ENCODE measurements at places on chromosomes 2 and 18.

DNA sequence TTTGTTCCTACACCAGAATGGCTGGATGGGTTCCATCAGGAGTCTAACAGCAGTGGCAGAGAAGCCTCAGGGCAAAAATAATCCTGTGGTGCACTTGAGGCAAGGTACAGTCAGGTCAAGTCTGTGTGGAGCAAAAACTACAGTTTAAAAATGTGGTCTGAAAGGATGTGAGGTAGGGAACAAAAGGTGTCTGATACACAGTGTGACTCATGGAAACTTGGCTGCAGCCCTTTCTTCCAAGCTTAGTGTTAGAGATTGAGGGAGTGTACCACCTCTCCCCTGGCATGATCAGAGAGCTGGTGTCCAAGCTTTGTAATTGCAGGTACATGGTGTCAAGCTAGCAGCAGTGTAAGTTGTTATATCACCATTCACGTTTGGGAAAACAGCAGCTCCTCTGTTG lies 8.9 kb downstream of the ANKAR start:
- no peak for DNase-seq

- no peak for DNase-seq
Observed at GRCh38 chr2:240182001-240182400, 41.5 kb upstream of the OTOS start.

DNA sequence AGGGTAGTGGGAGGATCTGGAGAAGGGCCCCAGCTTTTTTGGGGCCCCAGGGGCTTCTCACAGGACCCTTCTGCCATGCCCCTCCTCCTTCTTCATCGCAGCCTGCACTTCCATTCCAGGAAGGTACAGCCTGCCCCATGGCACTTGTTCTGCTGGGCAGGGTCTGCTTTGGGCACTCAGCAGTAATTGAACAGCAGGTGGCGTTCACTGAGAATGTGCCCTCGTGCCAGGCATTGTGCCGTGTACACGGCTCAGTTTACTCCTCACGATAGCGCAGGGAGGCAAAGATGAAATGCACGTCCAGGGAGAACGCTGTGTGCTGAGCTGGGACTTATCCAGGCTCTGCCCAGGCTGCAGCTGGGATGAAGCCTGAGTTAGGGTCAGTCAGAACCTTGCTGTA lies 54.8 kb upstream of the ASB18 start:
- no peak for DNase-seq

- no peak for DNase-seq
Observed at GRCh38 chr2:199922856-199923255, 11.8 kb downstream of the C2orf69 start.

DNA sequence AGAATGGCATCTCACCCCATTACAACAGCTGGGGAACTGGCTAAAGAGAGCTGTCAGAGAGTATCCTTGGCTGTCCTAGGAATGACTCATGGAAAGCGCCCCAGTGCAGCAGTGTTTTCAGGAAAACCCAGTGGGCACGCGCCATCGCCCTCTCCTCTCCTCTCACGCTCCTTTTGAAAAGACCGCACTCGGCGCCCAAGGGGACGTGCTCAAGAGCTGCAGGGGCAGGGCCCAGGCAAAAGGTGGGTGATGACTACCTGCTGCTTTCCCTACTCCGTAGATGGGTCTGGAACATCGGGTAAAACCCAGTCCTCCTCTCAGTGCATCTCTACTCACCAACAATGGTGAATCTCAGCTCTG lies 68.1 kb downstream of the EMILIN2 start:
- no peak for DNase-seq

DNA sequence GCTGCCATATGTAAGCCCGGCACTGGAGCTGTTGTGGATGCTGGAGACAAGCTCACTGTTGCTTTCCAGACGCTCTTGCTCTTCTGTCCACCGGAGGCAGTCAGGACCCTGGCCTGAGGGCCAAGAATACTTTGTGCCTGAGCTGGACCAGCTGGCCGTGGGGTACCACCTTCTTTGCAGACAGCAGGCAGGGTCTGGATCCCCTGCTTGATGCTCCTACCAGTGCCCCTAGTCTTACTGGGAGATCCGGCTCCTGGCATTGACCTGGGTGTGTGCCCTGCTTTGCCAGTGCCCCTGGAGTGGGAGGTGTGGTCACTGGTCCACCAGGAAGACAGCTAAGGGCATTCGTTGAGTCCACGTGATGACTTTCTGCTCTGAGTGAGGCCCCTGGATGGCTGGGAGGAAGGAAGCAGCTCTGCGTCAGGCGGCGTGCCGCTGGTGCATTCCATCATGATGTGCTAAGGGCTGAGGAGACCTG lies 59.3 kb downstream of the LRRFIP1 start:
- no peak for DNase-seq

DNA sequence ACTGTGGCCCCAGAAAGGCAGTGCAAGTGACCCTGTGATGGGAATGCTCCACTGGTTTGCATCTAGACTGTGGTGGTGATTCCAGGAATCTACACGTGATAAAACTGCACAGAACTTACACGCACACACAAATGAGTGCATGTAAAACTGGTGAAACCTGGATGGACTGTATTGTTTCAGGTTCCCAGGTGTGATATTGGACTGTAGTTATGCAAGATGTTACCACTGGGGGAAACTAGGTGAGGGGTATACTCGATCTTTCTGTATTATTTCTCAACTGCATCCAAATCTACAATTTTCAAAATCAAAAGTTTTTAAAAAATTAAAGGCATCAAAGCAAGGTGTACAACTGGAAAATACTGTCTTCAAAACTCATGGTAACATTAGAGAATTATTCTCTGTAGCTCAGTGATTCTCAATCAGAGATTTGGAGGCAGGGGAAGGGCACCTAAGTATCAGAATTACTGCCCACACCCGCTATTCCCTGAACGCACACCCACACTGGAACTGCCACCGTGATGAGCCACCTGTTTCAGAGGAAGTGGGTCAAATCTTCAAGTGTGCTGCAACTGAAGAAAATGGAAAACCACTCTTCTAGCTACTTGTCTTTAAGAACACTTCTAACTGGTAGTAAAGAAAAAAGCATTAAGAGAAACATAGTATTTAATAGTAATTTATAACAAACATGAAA lies 26.7 kb downstream of the PTPN2 start:
- no peak for DNase-seq

DNA sequence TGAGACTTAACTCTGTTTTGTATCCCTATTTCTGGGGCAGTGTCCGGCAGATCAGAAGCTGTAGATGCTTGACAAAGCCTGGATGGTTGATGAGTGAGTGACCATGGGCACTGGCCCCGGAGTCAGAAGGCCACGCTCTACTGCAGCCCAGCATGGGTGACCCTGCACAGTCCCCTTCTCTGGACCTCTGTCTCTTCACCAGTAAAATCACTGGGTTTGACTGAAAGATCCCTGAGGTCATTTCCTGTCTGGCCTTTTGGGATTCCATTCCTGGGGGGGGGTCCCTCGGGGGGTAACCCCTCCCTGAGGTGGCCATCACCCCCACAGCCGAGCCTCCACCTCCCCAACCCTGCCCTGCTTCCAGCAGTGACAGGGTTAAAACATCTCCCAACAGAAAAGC lies 31.7 kb downstream of the MRPL35 start:
- DNase-seq: no peak

DNA sequence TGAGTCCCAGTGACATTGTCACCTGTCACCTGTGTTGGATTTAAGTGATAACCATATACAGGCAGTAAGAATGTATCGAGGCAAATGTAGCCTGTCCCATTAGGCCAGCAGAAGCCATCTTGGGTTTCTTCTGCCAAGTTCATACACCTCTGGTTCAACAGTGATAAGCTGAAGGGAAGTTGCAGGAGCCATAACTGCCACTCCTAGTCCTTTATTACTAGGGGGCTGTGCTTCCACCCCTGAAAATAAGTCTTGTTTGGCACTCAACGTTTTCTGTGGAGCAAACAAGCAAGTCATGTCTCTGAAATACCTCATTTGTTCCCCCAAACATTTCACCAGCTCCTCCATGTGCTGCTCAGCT lies 58.1 kb upstream of the ALPP start:
- DNase-seq: no peak

- DNase-seq: no peak
Observed at GRCh38 chr18:6414723-6415417, at the start of gene L3MBTL4. Gene L3MBTL4, minus strand, starts transcription at chr18:6414911. Its CDS starts 103,286 bp downstream, at chr18:6311625.

- DNase-seq: no peak
Observed at GRCh38 chr2:22450831-22451230, 934.1 kb upstream of the KLHL29 start.

GRCh38 chr2:69975853-69976462 lies 14.5 kb upstream of the ASPRV1 start:
- no peak for DNase-seq

GRCh38 chr2:172976116-172976515 lies 99.5 kb upstream of the MAP3K20 start:
- no peak for DNase-seq

DNA sequence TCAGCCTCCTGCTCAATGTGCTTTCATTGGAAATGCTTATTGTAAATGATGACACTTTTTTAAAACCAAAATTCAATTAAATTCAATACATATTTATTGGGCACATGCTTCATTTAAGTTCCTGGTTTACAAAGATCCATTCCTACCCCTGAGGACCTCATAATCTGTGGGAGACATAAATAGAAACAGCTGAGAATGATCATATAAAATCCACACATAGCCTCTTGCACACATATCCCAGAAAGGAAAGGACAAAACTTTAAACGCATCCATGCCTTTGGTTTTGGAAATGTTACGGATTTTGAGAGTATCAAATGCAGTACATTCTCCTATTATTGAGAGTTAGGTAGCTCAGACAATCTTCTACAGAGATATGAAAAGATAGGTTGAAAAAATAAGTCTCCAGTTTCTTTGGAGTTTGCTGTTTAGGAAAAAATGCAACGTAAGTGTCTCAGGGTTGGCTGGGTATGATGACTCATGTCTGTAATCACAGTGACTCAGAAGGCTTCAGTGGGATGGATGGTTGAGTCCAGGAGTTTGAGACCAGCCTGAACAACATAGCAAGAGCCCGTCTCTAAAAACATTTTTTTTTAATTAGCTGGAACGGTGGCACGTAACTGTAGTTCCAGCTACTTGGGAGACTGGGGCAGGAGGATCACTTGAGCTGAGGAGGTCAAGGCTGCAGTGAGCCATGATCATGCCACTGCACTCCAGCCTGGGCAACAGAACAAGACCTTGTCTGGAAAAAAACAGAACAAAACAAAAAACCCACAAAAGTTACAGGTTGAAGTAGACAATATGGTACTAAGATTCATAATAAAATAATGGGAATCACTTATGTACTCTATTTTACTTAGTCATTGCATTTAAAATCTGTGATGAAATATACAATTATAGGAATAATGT lies 3.9 kb upstream of the PRELID3A start:
- DNase-seq: no peak

DNA sequence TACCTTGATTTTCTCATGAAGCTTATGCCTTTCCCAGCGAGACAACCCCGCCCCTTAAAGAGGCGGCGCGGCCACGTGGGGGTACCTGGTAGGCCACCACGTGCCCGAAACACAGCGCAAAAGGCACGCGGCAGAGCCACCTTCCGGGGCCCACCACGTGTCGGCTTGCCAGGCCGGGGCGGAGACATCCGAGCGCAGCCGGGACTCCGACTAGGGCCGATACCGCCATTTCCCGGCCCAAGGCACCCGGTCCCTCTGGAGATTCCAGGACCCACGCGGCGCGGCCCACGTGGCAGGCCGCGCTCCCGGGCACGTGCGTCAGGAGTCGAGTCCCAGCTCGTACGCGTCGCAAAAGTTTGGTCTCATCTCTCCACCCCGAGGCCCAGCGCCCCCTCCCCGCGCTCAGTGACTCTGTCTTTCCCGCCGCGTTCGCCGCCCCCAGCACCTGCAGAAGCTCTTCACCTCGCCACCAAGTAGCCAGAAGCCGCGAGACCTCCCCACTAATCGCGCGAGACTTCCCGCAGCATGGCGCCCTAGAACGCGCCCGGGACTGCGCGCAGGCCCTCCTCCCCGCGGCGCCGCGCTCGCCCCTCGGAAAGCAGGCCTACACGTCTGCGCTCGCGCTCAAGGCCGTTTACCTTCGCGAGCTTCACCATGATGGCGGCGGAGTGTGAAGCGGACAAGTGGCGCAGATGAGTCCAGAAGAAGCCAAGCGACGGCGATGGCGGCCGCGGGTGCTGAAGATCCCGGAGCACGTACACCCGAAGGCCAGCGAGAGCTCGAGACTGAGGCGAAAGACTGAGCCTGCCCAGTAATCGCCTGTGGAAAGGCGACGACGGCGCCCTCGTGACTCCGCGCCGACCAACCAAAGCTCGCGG lies at the start of gene NCL:
TSS of gene NCL (minus strand) at position 787 of the 878 bp plus-strand sequence. CDS start at position 656, 131 bp downstream.
- peak; percentile 81 for DNase-seq

DNA sequence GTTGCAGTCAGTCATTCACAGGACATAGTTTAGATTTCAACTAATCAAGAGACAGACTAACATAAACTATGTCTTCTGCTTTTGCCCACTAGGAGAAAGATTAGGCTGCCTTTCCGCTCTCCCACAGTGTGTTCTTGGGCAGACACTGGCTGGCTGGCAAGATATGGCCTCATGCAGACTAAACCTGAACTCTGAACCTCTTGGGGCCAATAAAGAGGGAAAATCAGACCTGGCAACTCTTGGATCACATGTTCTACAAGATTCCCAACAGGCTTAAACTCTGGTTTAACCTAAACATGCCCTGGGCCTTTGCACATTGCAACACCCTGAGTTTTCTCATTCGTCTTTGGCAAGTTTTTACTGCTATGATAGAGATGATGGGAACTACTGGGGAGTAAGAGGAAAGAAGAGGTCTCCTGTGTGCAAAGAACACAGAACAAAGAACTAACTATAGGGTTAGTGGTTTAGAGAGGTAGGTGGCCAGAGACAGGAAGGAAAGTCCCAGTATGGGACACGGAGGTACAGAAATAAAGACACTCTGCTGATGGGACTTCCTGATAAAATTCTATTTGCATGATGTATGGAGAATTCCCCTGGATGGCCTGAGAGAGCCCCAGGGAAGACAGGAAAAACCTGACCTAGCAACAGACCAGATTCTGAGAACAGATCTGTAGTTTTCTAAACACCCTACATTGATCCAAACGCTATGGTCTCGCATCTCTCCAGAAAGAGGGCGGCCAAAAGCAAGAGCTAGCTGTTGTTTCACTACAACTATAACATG lies 2.0 kb upstream of the ATRAID start:
- no peak for DNase-seq

- DNase-seq: no peak
Observed at GRCh38 chr2:18161681-18162080, 283.2 kb downstream of the KCNS3 start.

DNA sequence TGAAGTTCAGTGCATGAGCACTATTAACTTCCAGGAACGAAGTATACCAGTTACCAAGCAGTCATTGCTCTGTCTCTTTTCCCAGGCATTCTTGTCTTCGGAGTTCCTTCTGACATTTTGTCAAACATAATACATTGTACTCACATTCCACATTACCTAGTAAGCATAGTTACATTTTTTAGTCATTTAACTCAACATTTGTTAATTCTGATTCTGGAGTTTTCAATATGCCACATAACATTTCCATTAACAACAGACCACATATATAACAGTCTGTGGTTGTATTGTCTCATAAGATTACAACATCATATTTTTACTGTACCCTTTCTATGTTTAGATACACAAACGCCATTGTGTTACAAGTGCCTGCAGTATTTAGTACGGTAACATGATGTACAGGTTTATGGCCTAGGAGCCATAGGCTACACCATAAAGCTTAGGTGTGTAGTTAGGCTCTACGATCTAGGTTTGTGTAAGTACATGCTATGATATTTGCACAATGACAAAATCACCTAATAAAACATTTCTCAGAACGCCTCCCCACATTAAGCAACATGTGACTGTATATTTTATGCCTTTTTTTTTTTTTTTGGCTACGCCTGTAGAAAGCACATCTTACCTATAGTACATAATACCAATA lies 187.1 kb downstream of the DYM start:
- DNase-seq: no peak

- DNase-seq: no peak
Observed at GRCh38 chr2:21890716-21891115, 766.9 kb downstream of the TDRD15 start.

GRCh38 chr2:43302182-43302960 lies 76.0 kb upstream of the ZFP36L2 start:
- no peak for DNase-seq
